ENCODE measurements at places on chromosomes 16 and 17.

GRCh38 chr17:31487648-31488263 lies 96.3 kb downstream of the RAB11FIP4 start:
- peak; percentile 82 for DNase-seq

DNA sequence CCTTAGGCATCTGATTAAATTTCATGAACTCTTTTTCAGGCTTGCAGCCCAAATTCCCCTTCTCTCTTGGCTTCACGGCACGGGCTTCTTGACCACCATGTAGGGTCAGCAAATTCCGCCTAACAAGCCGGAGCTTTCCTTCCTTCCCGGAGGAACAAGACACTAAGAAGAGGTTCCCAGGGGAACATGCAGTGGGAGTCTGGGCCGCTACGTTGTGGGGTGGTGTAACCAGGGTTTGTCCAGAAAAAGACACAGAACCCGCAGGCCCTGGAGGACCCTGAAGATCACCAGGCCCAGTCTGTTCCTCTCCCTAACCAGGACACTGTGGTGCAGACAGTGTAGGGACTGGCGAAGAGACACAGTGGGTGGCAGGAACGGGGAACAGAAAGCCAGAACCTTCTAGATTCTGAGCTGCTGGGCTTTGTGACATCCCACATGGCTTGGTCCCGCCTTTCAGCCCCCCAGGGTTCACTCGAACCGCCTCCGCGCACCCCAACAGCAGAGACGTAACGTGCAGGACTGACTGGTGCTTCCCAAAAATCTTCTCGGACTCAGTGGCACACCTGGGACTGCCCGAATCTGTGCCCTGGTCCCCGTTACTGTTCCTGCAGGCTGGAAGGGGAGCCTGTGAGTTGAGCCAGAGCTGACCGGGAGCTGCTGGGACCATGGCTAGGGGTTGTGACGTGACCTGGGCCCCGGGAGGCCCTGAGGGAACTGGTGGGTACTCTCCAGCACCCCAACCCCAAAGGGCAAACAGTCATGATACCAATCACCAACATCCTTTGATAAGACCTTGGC lies 55.2 kb downstream of the TBC1D16 start:
- DNase-seq: no peak

DNA sequence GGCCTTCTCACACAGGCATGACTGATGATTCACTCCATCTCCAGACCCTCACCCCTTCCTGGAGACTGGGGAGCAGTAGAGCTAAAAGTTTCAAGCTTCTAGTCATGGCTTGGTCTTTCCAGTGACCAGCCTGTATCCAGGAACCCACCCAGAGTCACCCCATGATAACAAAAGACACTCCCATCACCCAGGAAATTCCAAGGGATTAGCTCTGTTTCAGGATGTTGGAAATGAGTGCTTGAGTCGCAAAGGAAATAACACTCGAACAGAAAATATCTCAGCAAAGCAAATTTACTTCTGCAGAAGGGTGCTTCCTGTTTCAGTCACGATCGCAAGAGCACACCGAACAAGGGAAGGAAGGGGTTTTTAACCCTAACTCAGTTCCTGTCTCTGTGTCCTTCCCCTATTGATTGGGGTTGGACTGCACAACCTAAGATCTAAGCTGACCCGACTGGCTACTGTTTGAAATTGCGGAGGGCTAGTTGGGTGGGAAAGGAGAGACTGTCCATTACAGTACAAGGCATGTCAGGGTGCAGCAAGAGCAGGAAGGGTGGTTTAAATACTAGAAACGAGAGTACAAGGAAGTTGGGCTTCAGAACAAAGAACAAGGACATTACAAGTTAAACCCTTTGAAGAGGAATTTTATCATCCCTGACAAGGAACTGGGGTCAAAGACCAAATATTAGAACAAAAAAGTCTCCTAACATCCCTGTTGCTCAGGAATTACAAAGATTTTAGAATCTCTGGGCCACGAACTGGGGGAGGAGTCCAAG lies 224.4 kb upstream of the CACNG5 start:
- no peak for DNase-seq

DNA sequence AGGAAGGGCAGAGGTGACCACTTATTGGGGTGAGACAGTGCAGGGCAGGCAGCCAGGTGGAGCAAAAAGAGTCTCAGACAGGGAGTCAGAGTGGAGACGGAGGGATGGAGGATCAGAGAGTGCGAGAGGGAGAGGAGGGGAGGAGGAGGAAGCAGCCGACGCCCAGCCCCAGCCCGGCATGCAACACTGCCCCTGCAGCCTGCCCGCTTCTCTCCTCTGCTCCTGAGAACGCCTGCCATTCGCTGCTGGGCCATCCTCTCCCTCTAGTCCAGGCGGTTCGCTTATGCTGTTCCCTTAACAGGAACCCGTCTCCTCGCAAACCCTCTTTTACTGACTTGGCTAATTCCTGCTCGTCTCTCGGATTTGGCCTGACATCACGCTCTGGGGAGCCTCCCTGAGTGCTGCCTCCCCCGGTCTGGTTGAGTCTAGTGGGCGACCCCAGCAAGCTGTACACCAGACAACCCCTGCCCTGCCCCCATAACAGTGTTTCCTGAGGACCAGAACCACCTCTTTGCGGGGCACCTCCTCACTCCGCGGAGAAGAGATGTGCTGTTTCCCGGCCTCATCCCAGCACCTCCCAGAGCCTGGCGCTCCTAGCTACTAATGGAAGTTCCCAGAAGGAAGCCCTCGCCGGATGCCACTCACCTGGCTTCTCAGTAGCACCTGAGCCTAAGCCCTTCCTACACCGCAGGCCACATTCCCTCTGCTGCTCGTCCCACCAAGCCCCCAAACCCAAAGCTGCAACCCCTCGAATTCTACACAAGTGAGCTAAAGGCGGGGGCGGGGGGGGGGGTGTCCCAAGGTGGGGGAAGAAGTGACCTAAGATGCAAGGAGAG lies 61.2 kb upstream of the CCL1 start:
- no peak for DNase-seq

GRCh38 chr16:22285080-22285479 lies 12.1 kb upstream of the POLR3E start:
- DNase-seq: no peak

Data from stimulated activated CD8-positive, alpha-beta memory T cell treated with anti-CD3 and anti-CD28 coated beads, Interleukin-15, amount 100 ng/mL, for 24 hours (primary cell).